NCI-H524 (cell line): ENCODE measurements at places on chromosomes 1 and 21.
A peak's percentile ranks its signal among the peaks of the same experiment; 100 is the strongest.

DNA sequence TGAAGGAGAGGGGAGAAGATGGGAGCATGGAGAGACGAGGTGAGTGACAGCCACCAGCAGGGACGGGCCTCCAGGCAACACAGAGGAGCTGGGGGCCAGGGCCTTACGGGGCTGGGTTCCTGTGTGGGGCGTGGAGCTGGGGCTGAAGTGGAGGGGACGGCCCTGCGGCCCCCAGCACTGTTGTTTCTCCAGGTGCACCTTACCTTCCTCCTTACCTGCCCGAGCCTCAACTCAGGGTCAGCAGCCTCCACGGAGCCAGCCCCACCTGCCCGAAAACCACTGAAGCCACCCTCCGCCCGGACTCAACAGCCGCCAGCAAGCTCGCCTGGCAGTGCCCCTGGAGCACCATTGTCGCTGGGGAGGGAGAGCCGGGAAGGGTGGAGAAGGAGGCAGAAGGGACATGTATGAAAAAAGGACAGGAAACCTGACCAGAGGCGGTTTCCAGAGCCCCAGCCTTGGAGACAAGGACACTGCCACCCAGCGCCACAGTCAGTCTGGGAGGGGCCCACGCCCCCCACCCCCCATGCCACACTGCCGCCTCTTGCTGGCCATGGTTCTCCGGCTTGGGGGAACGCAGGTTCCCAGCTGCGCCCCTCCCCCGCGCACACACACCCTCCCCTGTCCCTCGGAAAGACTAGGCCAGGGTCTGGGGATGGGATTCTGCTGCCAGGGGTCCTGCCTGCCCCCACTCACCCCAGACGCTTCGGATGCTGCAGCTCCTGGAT lies 10.6 kb downstream of the PLA2G2F start:
- DNase-seq = no peak

- peak; percentile 80 for DNase-seq
These were observed 129.9 kb upstream of the CD34 start for GRCh38 chr1:208040821-208041297.

GRCh38 chr21:42616446-42616845 lies 37.0 kb upstream of the PDE9A start:
- DNase-seq = no peak

DNA sequence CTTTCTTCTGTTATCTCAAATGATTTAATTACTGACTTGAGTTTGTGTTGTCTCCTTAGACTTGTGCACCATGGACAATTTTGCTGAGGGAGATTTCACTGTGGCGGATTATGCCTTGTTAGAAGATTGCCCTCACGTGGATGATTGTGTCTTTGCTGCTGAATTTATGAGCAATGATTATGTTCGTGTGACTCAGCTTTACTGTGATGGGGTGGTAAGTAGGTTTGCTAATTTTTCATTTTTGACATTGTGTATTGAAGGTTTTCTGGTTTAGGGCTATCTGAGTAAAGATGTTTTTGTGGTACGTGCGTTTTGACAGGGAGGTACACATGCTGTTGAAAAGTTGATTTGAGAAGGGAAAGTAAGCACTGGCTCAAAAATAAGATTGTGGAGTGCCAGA lies 14.1 kb downstream of the TTC3 start:
- DNase-seq = peak; percentile 49

DNA sequence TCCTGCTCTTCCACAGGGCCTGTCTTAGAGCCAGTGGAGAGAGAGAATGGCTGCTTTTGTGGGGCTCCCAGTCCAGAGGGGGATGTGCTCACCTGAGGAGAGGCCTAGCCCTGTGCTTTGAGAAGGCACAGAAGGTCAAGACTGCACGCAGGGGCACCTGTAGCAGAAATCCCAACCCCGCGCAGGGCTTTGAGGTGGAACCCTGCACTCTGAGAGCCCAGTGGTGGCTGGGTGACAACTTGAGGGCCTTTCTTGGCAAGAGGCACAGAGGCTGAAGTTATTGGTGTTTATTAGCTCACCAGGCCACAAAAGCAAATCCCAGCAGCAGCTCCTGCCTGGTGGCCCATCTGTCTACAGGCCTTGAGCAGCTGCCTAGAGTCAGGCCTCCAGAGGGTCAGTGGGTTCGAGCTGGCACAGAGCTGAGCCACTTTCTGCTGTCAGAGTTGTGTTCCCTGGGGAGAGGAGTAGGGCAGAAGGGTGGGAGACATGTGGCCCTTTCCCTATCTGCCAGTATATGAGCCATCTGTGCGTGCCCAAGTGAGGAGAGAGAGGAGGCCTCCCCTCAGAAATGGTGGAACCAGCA lies 31.4 kb downstream of the SZRD1 start:
- DNase-seq = peak; percentile 92

DNA sequence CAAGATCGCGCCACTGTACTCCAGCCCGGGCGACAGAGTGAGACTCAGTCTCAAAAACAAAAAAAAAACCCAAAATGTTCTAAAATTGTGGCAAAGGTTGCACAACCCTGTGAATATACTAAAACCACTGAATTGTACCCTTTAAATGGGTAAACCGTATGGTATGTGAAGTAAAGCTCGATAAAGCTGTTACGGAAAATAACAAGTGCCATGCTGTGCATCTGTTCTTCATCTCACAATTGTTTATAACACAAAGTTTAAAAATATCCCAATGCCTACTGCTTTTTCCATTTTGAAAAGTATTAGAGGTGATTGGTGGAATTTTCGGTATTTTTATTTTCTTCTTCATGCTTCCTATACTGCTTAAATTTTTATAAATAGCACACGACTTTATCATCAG lies 111.5 kb downstream of the ENAH start:
- DNase-seq = no peak

GRCh38 chr1:220182656-220183055 lies 88.7 kb downstream of the IARS2 start:
- DNase-seq = no peak

DNA sequence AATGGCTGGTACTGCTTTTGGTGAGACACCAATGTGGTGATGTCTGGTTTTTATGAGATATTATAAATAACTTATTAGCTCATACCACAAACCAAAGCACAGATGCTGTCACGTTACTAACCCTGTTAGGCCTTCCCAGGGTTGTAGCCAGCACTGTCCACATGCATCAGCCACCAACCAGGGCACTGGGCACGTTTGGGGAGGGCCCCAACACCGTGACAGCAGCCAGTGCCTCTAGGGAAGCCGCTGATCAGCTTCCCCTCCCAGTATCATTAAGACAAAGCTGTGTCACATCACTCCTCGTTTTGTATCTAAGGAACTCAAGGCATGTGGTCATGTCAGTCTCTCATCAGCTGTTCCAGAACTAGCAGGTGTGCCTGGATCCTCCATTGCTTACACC lies 13.9 kb downstream of the URB1 start:
- no peak for DNase-seq

DNA sequence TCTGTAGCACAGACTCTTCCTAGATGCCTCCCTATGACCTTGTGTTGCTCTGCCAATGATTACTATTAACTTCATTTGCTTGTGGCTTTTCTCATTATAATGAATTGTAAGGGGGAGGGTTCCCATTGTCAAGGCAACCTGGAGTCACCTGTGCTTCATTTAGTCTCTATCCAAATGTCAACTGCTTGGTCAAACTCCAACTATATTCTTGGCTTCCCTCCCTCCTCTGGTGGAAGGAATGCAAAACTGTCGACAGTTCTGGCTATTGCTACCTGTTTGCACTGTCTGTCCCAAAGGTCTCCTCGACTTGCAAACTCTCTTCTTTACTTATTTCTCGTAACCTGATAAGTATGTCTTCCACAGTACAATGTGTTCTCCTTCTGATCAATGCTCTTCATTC lies 100.3 kb downstream of the CACNA1E start:
- DNase-seq = no peak

- DNase-seq = no peak
These were observed 650.4 kb downstream of the LTN1 start for GRCh38 chr21:28342212-28342810.

- no peak for DNase-seq
These were observed 132.9 kb upstream of the WNT4 start for GRCh38 chr1:22275626-22276395.

DNA sequence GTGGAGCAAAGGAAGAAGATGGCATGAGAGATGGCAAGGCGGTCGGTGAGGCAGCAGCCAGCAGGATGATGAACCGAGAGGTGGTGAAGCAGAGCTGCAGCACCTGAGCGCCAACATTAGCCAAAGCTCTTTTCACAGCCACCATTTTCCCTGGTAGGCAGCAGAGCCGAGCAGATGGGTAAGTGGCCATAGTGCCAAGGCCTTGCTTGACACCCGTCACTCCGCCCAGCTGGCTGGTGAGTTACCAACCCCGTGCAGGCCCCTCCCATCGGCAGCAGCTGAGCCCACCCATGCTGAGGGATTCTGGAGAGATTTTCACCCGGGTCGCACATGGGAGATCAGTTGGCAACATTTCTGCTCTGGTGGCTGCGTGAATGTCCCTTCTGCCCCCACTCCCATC lies 647.7 kb downstream of the PTPRU start:
- no peak for DNase-seq

- no peak for DNase-seq
These were observed 32.1 kb upstream of the HIVEP3 start for GRCh38 chr1:41950820-41951219.

DNA sequence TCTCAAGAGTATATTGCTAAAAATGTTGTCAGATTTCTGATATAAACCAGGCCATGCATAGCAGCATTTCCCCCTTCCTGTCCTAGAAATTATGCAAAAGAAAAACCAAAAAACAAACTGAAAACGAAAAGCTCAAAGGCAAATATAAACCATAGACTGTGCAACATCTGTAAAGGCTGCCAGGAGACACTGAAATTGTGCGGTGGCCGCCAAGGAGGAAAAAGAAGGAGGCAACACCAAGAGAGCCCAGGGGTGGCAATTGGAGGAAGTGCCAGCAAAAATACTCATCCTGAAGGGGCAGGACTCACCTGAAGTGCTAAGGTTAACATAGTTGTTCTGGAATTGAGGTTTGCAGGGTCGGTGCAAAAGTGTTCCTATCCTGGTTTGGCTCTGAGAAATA lies 92.0 kb downstream of the RWDD3 start:
- DNase-seq = no peak

- DNase-seq = no peak
These were observed 18.0 kb downstream of the PACC1 start for GRCh38 chr1:212396638-212397037.

- no peak for DNase-seq
These were observed 30.1 kb upstream of the SLC45A3 start for GRCh38 chr1:205710201-205711062.

- no peak for DNase-seq
These were observed 55.9 kb downstream of the CDC7 start for GRCh38 chr1:91556556-91556955.

- DNase-seq = no peak
These were observed 14.7 kb upstream of the TNFRSF8 start for GRCh38 chr1:12048372-12048771.

GRCh38 chr21:29667651-29668050 lies 272.1 kb downstream of the GRIK1 start:
- DNase-seq = no peak

GRCh38 chr21:18369115-18369514 lies 34.5 kb downstream of the TMPRSS15 start:
- DNase-seq = peak; percentile 42

DNA sequence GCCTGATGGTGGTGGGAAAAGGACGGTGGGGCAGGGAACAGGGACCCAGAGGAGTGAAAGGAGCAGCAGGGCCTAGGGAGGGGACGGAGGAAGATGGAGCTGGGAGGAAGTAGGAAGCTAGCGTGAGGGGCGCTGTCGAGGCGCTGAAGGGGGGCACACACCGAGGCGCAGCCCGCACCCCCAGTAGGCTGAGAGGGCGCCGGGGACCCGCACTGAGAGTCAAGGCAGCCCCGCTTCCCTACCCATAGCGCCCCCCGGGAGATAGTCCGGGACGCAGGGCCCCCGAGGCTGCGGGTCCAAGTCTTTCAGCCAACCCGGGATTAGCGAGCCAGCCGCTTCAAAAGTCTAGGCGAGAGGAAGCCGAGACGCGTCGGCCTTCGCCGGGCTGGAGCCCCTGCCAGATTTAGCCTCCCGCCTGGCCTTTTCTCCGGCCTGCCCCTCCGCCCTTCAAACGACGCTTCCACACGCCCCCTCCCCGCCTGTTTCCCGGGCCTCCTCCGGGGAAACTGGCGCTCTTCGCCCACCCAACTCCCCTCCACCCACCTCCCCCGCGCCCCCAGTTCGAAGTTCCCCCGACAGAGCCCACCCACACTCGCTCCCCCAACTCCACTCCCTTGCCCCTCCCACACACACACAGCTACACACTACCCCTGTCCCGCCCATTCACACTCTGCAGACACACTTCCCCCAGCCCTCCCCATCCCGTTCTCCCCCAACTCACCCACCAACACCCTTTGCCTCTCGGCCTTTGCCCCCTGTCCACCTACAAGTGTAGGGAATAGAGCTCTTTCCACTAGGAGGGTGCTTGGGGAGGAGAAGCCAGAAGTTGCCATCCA lies 7.8 kb upstream of the PROX1 start:
- DNase-seq = no peak

DNA sequence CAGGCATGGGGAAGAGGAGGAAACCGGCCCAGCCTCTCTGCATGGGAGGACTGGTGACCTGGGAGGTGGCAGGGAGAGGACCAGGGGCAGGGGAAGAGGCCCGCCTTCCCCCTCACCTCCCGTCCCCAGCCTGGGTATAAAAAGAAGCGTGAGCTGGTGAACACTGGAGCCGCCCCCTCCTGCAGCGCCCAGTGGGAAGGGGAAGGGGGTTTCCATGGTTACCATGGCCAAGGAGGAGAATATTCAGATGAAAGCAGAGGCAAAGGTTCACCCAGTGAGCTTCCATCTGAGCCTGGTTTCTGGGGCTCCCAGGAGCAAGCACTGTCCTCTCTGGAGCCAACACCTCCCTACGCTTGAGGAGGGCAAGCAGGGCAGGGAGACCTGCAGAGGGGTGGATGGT lies 54.9 kb downstream of the ACOT7 start:
- no peak for DNase-seq

DNA sequence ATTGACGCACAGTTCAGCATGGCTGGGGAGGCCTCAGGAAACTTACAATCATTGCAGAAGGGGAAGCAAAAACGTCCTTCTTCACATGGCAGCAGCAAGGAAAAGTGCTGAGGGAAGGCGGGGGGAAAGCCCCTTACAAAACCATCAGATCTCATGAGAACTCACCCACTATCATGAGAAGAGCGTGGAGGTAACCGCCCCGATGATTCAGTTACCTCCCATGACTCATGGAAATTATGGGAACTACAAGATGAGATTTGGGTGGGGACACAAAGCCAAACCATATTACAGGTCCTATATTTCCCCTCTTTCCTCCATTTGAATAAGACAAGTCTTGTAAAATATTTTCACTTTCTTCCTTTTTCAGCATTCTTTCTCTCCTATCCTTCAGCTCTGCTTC lies 7.7 kb upstream of the TTLL7 start:
- DNase-seq = no peak

- peak; percentile 94 for DNase-seq
These were observed 401.5 kb downstream of the VAV3 start for GRCh38 chr1:107563441-107563840.

GRCh38 chr21:42585881-42586280 lies 67.5 kb upstream of the PDE9A start:
- DNase-seq = no peak

DNA sequence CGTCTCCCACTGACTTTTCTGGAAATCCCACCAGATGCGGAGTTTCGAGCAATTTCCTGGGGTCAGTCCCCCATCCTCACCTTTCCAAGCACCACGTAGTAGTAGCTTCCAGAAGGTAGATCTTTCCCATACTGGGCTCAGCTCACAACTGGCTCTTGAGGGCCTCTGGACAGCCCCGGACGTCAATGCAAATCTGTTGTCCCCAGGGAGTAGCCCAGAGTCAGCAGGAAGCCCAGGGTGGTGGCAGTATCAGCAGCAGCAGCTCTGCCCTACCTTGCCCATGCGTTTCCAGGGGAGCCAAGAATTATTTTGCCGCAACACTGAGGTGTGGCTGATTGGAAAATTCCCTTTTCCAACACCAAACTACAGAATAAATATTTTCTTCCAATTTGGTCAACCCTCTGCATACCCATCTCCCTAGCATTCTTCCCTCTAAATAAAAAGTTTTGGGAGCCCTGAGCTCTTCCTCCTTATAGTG lies 70.3 kb downstream of the CD46 start:
- DNase-seq = no peak
